ENCODE measurements at places on chromosomes 11 and 22.

DNA sequence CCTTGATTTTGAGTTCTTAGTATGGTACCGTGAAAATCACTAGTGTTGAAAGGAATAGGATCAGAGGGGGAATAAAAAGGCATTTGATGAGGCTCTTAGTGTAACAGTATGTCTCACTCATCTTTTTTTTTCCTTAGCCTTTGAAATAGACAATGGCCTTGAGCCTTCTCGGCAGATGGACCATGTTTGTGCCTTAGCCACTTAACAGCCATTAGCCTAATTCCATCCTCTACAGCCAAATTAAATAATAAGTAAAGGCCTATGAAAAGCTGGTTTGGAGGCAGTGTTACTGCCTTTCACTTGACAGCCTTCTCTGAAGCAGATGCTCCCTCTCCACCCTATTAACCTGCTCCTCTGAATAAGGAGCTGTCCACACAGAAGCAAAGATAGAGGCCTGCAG is 580.7 kb downstream of the NTM start:
- DNase-seq, result no peak

DNA sequence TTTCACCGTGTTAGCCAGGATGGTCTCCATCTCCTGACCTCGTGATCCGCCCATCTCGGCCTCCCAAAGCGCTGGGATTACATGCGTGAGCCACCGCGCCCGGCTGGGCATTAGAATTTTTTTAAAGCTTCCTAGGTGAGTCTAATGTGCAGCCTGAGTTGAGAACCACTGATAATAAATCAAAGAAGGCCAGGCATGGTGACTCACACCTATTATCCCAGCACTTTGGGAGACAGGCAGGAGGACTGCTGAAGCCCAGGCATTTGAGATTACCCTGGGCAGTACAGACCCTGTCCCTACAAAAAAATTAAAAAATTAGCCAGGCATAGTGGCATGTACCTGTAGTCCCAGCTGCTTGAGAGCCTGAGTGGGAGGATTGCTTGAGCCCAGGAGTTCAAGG is 13.7 kb downstream of the MEI1 start:
- DNase-seq, result no peak

GRCh38 chr22:33573479-33573878 is 346.8 kb downstream of the LARGE1 start:
- no peak for DNase-seq

GRCh38 chr22:18024276-18024939 is at the start of gene MICAL3:
Gene MICAL3 (minus strand): TSS chr22:18024561. CDS start chr22:17906812, 117,749 bp downstream.
- peak; percentile 94 for DNase-seq

- DNase-seq, result no peak
Measured at GRCh38 chr11:130397780-130398179, 30.6 kb downstream of the ADAMTS8 start.

- no peak for DNase-seq
Measured at GRCh38 chr22:43835736-43836135, 23.6 kb upstream of the EFCAB6 start.

DNA sequence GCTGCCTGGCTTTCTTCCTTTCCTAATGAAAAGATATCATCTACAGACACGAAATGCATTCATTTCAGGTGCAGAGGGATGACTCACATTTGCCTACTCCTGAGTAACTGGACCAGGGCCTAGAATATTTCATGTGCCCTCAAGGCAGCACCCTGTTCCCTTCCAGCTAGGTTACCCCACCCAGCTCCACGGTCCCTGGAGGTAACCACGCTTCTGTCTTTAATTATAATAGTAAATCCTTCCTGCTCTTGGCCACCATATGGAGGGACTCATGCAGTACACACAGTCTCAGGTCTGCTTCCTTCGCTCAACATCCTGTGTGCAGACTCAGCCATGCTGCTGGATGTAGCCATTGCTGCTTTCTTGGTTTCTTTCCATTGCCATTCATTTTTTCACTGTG is 22.3 kb downstream of the DHCR7 start:
- DNase-seq, result peak; percentile 11

GRCh38 chr11:115217726-115218311 is 286.4 kb downstream of the CADM1 start:
- DNase-seq, result no peak

DNA sequence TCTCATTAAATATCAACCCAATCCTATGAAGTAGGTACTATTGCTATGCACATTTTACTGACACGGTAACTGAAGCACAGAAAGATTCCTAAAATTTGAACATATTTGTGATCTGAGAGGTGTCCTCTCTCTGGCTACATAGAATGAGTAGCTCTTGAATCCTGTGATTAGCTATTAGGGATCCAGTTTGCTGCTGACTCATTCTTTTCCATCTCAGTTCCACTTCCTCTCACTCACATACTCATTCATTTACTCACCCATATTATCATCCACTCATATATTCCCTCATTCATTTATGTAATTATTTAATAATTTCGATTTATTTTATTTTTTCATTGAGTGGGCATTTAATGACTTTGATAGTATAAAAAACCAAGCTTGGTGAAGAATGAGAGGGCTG is 42.7 kb downstream of the OR5B17 start:
- DNase-seq, result no peak

DNA sequence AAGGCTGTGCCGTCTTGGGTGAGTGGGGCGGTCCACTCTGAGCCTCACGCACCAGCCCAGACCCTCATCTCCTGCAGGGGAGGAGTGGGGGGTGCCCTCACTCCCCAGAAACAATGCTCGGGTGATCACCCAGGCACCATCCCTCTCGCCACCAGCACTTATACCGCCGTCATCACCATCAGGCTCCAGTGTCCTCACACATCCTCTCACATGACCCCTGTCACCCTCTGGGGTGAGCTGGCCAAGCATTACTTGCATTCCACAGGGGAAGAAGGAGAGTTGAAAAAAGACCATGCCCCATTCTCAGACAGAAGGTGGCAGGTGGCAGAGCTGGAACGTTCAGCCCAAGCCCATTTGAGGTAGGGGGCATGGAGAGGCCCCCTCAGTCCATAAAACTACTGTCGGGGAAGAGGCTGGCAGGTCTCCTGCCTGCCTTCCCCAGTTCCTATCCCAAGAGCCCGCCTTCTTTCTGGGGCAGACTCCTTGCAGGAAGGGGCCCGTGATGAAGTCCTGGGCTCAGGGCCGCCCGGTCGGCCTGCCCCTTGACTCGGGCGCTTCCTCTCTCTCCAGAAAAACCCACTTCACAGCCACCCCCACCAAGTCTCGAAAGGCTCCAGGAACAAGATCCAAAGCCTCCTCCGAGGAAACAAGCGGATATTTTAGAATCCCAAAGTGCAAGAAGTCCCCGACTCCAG is 153.3 kb downstream of the DSCAML1 start:
- no peak for DNase-seq

- no peak for DNase-seq
Measured at GRCh38 chr11:10494636-10495463, 39.8 kb downstream of the AMPD3 start.

DNA sequence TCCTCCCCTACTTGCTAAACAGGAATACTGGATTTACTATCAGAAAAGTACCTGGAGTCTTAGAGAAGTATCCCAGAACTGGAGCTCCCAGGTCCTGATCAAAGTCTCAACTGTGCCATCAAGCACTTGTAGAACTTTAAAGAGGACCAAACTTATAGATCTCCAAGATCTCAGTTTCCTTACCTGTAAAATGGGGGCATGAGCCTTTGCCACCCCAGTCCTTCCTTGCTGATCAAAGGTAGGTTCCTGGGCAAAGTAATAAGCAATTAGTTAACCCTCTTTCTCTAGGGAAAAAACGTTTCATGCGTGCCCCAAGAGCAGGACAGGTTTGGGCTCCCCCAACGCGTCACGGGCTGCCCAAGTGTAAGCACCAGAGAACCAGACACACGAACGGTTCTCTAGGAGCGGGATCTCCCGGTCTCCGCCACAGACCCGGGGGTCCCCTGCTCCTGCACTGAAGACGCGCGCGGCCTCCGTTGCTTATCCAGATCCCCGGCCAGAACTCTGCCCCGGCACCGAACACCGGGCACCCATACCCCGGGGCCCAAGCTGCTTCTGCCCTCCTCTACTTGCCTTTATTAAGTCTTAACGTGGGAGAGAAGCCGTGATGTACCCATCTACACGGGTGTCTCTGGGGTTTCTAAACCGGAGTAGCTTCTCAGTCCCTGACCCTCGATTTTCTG is 505 bp downstream of the ZNF214 start:
- DNase-seq, result peak; percentile 35

- DNase-seq, result peak; percentile 84
Measured at GRCh38 chr22:39343259-39344045, 6.3 kb upstream of the SYNGR1 start.

- DNase-seq, result no peak
Measured at GRCh38 chr11:84289381-84289906, 1003.3 kb upstream of the CCDC90B start.

DNA sequence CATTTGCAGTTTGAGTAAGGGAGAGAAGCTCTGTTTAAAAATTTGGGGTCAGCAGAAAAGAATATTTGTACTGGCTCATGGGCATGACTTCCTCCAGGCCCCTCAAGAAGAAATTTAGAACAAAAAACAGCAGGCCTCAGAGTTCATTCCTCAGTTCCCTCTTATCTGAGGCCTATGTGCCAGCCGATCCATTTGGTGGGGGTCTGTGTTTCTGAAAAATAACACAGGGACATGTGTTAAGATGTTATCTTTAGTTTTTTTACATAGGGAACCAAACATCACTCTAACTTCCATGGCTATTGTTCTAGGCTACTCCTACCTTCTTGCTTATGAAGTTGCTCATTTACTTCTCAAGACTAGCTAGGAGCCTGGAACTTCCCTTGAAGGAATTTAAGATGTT is 16.2 kb upstream of the HSD17B12 start:
- DNase-seq, result no peak

- DNase-seq, result no peak
Measured at GRCh38 chr11:31492320-31492913, 17.0 kb downstream of the IMMP1L start.

GRCh38 chr11:117484156-117484555 is 156.5 kb downstream of the CEP164 start:
- DNase-seq, result no peak

DNA sequence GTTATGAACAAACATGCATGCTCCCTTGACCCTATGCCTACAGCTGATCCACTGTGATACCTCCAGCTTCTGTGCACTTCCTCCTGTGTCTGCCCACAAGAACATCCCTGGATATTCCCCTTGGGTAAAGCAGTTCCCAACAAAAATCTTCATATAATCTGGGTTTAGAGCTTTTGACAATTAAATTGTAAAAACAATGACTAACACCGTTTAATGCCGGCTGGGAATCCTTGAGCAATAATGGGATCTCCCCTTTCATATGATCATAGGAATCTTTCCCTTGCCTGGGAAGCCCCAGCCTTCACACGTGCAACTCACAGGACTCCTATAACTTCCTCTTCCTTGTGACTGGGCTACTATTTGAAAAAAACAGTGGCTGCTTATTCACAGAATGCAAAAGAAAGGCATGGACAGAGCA is 6.3 kb upstream of the ZC3H12C start:
- no peak for DNase-seq

GRCh38 chr11:61626580-61627380 is 45.9 kb upstream of the SYT7 start:
- no peak for DNase-seq

DNA sequence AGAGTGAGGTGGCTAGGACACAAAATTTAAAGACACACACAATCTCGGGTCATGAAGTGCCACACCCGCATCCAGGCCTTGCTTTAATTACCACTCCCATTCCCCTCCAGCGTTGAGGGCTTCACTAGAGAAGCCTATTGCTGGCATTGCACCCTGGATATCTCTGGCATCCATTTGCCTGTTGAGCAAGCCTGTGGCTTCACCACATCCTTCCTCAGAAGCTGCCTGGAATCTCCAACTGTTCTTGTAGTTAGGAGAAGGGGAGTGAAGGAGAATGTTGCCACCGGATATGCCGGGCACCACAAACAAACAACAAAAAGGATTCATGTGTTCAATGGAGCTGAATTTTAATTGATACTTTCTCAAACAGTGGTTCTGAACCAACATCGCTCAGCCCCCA is 34.4 kb upstream of the RCN1 start:
- DNase-seq, result no peak

GRCh38 chr11:26399336-26399735 is 67.4 kb downstream of the ANO3 start:
- DNase-seq, result no peak

GRCh38 chr11:134554861-134555260 is 142.8 kb upstream of the B3GAT1 start:
- DNase-seq, result peak; percentile 9

- DNase-seq, result no peak
Measured at GRCh38 chr22:37032134-37032534, 12.6 kb downstream of the MPST start.

DNA sequence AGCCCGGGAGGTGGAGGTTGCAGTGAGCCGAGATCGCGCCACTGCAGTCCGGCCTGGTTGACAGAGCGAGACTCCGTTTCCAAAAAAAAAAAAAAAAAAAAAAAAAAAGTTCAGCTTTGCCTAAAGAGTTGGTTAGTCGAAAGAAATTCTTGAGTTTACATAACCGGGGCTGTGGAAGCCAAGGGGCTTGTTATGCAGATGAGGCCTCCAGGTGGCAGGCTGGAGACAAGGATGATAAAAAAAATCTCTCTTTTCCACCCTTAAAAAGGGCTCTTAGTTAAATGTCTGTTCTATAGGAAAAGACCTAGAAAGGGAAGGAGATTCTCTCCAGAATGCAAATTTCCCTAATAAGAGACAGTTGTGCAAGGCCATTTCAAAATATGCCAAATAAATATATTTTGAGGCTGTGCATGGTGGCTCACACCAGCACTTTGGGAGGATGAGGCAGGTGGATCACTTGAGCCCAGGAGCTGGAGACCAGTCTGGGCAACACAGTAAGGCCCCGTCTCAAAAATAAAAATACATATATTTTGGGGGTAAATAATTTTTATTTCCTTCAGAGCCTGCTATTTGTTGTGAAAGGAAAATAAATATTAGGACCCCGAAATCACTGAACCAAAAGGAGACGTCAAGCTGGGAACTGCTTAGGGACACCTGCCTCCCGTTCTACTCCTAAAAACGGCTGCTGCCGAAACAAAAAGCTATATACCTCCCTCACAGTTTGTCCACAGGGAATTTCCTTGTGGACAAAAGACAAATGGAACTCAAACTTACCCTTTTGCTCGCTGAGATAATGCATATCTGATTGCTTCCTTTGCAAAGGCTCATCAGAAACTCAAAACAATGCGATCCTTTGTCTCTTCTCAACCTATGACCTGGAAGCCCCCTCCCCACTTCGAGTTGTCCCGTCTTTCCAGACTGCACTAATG is 2.4 kb upstream of the IFITM2 start:
- DNase-seq, result peak; percentile 68

Data from D341Med (cell line).